Vein endothelial cell (primary cell): ENCODE measurements at places on chromosomes 2 and 18. TPM values are rescaled to one million over a fixed set of nuclear protein-coding genes. Genes with fewer than 3 reads are reported as not detected.

Gene GAREM2
- 1.5 and 7.2 TPM in 2 replicates for total RNA-seq

Gene UGGT1
- 83.3 and 101 TPM in 2 replicates for total RNA-seq

Gene TUBB8B
- not detected in 2 replicates for total RNA-seq

Gene DNAH6
- total RNA-seq: under 0.01 TPM in 2 replicates

Gene TCF7L1
- total RNA-seq: 6.2 and 8.3 TPM in 2 replicates

Gene EML4
- total RNA-seq: 23.8 and 32.5 TPM in 2 replicates

Gene SLC30A3
- total RNA-seq: 3.2 and 11.8 TPM in 2 replicates

Gene C2orf72
- total RNA-seq: under 0.01 TPM in 1 of 2 replicates, not detected in the other

Gene PTGR3
- total RNA-seq: 8.8 and 17.4 TPM in 2 replicates

Gene COL3A1
- total RNA-seq: 6.2 and 11.0 TPM in 2 replicates

Gene FHL2
- total RNA-seq: 135 and 174 TPM in 2 replicates

Gene HOXD3
- total RNA-seq: 13.4 and 18.0 TPM in 2 replicates

Gene SERPINB4
- not detected in 2 replicates for total RNA-seq

Gene COL4A4
- under 0.01 TPM in 1 of 2 replicates, not detected in the other for total RNA-seq

Gene CTAGE1
- total RNA-seq: under 0.01 TPM in 1 of 2 replicates, not detected in the other
